Stimulated activated CD4-positive, alpha-beta T cell treated with anti-CD3 and anti-CD28 coated beads, TNF-alpha, amount 100 ng/mL, for 48 hours (primary cell): ENCODE measurements at places on chromosomes 6 and 20.

GRCh38 chr20:13432126-13432525, 206.6 kb downstream of the TASP1 start:
- DNase-seq, result no peak

GRCh38 chr20:63473555-63474449, 1.3 kb upstream of the KCNQ2 start:
- DNase-seq, result no peak

DNA sequence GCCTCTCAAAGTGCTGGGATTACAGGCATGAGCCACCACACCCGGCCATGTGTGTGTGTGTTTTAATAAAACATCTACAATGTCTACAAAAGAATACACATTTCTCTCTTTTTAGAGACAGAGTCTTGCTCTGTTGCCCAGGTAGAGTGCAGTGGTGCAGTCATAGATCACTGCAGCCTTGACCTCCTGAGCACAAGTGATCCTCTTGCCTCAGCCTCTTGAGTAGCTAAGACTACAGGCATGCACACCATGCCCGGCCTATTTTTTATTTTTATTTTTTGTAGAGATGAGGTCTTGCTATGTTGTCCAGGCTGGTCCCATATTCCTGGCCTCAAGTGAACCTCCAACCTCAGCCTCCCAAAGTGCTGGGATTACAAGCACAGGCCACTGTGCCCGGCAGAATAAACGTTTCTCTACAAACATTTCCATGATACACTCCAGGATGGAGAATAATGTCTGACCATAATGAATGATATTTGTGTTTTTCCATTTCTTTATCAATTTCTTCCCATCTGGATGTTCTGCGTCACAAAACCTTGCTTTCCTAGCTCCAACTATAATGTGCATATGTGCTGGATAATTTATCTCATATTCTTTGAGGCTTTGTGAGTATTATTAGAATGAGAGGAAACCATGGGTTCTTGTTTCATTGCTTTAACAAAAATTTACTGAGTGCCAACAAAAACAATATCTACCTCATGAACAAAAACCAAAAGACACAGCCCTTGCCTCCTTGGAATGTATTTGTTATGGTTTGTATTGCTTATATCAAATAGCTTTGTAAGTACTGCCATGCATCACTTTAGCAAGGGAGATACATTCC, 28.6 kb upstream of the CCN2 start:
- DNase-seq, result no peak

DNA sequence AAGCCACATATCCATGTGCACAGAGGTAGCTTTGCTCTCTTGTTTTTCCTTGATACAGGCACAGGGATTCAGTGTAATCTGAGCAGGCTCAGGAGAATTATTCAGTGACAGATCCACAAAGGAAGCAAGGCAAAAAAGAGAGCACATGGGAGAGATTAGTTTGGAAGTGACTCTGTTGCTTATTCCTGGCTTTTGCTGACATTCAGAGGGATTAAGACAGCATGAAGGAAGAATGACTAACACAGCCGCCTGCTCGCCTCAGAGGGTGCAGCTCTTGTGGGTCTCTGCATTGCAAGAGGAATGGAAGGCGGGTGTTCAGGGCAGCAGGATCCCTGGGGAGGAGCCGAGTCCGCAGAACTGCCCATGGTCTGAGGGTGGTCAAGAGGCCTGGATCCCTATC, 203.4 kb upstream of the KCNQ5 start:
- no peak for DNase-seq

DNA sequence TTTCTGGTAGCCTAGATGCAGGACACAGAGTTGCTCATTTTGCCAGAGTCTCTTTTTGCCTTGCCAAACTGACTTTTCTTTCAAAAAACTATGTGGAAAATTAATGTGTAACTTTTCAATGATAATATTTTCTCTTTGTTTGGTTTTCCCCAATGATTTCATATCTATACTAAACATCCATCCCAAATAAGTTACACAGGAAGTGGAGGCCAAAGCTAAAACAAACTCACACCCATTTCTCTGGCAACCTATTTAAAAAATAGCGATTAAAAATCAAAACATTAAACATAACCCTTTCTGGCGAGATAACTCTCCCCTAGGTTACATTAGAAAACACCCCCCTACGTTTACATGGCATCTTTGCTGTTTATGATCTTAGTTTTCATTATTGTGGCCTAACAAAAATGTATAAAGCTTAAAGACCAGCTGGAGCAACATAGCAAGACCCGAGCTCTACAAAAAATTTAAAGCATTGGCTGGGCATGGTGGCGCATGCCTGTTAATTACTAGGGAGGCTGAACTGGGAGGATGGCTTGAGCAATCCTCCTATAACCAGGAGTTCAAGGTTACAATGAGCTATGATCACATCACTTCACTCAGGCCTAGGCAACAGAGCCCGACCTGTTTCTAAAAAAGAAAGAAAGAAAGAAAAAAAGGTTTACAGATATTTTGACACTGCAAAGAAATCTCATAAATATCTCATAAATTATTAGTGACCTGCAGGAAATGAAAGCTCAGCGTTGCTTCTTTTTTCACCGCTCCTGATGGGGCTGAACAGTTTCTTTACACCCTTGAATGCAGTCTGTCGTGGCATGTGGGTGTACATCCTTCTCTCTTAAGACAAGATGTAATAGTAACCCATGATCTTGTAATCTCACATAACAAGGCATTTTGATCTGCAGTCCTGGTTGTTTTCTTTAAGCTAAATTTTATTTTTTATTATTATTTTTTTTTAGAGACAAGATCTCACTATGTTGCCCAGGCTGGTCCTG, 32.8 kb upstream of the CEP85L start:
- no peak for DNase-seq

GRCh38 chr6:14671261-14671681, 553.7 kb downstream of the CD83 start:
- no peak for DNase-seq

GRCh38 chr20:50844430-50845100, 49.7 kb downstream of the BCAS4 start:
- DNase-seq, result peak; percentile 32

DNA sequence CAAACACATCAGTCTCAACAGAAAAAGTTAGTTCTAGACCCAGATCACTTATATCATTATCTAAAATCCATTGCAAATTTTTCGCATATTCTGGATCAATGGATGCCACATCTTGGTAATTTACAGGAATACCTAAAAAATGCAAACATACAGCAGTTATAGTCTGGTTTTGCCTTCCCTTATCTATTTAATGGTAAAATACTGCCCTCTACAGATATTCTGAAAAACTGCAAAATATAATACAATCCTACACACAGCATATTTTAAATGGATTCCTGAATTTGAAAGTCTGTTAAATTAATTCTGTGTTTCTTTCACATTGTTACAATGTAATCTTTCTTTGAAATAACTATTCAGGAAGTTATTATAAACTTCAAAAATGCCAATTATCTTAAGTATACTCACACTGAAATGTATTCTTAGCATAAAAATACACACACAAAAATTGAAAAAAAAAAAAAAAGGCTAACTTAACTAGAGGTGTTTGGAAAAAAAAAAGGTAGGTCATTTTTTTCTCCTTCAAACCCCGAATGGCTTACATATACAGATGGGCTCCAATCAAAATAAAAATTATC, 88.4 kb downstream of the HACE1 start:
- DNase-seq, result no peak

- DNase-seq, result no peak
Measured at GRCh38 chr6:127813699-127814027, 87.2 kb downstream of the THEMIS start.

- DNase-seq, result no peak
Measured at GRCh38 chr6:130933712-130934200, 106.5 kb downstream of the SMLR1 start.

- no peak for DNase-seq
Measured at GRCh38 chr6:6775074-6775473, 186.6 kb downstream of the LY86 start.

GRCh38 chr20:49614338-49615050, 46.6 kb upstream of the PTGIS start:
- no peak for DNase-seq

GRCh38 chr20:12074111-12074655, 156.5 kb downstream of the BTBD3 start:
- no peak for DNase-seq

GRCh38 chr6:128241216-128241615, 279.2 kb downstream of the PTPRK start:
- DNase-seq, result no peak

DNA sequence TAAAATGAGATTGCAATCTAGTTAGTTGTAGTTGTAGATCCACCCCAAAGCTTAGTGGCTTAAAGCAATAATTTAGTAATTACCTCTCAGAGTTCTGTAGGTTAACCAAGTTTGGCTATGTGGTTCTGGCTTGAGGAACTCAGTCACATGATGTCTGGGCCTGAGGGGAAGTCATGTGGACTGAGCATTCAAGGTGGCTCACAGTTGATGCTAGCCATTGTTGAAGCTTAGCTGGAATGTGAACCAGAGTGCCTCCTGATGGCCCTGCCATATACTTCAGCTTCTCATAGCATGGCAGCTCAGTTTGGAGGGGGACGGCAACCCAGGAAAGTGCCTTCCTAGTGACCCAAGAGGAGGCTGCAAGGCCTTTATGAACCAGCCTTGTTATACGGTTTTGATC, 263.2 kb upstream of the RNF217 start:
- no peak for DNase-seq

GRCh38 chr6:123965894-123966293, 162.2 kb downstream of the NKAIN2 start:
- no peak for DNase-seq

DNA sequence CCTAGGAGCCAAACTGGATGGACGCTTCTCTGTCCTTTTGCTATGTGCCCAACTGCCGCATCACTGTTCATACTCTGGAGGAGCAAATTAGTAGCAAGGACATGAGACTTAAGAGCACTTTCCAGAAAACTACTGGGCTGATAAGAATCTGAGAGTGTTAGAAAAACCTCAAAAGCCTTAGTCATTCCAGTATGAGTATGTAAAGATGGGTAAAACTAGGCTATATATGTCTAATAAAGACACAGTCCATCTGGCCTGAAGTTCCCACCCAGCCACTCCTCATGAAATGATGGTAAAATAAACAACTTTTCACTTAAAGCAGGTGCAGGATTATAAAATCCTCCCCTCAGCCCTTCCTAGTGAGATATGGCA, 30.6 kb downstream of the SHLD1 start:
- DNase-seq, result no peak

DNA sequence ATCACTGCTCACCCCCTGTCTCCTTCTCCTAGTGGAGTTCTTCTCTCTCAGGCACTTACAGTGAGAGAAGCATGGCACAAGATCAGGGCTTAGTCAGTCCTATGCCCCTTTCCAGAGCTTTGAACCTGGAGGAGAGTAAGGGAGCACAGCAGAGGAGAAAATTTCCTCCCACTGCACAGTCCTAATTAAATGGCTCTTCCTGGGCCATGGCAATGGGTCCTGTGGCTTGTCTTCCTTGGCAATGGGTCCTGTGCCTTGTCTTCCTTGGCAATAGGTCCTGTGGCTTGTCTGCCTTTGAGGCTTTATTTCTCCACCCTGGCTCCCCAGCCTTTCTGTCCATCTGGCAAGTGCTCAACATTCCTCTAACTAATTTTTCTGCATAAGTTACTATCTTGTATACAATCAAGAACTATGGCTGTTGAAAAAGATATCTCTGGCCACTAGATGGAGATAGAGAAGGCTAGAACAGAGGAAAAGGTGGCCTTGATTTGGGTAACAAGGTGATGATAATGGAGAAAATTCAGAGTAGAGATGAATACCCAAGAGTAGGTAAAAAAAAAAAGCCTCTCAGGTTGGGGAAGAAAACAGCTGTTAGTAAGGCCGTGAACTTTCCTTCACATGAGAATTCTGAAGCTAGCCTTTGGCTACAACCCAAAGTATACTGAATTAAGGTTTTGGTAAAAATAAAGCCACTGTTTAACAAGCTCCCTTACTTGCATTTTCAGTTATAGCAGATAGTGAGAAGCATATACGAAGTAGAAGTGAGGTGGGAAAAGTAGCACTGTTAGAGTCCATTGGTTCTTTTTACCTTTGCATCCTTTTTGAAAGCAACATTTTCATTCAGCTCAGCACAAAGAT, 504.9 kb downstream of the DOK5 start:
- DNase-seq, result no peak

GRCh38 chr6:112017760-112018537, 36.0 kb upstream of the CCN6 start:
- no peak for DNase-seq

DNA sequence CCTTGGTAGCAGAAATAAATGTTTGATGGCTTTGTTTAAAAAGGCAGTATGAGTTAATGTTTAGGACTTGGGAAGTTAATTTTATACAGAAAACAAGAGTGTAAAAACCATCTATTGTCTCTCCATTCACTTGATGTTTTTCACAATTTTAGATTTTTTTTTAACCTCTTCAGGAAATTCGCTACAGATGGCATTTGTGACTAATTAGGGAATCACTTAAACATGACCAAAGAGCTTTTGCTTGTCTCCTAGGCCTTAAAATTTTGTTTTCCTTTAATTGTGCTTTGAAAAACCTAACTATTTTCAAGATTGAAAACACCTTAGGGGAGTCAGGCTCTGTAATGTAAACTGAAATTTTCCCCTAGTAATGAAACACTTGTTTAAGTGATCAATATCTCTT, 17.3 kb downstream of the TULP4 start:
- DNase-seq, result no peak

DNA sequence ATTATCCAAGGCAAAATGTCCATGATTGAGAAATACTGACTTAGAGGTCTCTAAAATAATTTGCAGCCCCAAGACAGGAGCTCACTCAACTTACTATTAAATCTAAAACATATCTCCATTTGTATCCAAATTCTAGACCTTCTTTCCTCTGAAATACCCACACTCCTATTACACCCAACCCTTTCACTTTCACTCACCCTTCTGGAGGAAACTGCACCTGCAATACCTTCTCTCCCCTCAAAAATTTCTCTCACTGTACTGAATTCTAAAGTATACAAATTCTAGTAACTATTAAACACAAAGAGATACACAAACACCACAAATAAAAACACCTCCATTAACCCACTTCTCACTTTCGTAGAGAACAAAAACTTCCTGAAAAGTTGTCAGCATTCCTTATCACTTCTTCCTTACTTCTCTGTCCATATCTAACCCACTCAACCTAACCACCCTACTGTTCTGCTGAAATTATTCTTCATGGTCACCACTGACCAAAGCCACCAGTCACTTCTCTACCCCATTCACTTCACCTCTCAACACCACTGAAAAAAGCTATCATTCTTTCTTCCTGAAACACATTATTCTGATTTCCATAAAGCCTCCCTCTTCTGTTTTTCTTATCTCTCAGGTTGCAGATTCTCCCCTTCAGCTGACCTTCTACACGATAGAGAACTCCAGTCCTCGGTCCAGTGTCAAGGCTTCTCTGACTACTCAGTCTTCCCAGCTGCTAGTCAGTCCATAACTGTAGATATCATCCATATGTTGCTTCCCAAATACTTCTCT, 12.0 kb downstream of the LMBRD1 start:
- DNase-seq, result no peak

DNA sequence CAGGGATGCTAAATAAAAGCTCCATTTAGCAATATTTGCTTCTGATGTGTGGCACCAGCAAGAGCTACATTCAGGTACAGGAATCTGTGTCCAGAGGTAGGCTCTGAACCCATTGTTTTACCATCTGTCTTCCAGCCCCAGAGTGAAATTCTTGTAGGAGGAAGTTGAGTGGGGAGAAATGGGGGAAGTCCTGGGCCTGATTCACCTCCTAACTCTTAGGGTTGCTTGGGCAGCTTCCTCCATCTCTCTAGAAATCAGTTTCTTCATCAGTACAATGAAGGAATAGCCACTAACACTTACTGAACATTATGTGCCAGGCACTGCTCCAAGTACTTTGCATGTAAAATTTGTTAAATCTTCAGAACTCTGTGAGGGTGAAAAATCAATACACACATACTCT, 35.1 kb upstream of the TSPYL1 start:
- DNase-seq, result no peak

GRCh38 chr6:159422041-159422984, 253.1 kb downstream of the FNDC1 start:
- no peak for DNase-seq
